Smooth muscle cell of bladder (primary cell): ENCODE measurements at places on chromosomes 5 and 9. TPM values are rescaled to one million over a fixed set of nuclear protein-coding genes. Genes with fewer than 3 reads are reported as not detected.

Gene CKMT2
- total RNA-seq: 4.1 and 17.4 TPM in 2 replicates

Gene CTSV
- total RNA-seq: 0.28 and 0.37 TPM in 2 replicates

Gene GPR151
- total RNA-seq: not detected in 2 replicates

Gene SIT1
- total RNA-seq: not detected in 2 replicates

Gene SH3RF2
- total RNA-seq: under 0.01 and 0.28 TPM in 2 replicates

Gene LCP2
- not detected in 2 replicates for total RNA-seq

Gene ZCCHC9
- total RNA-seq: 33.7 and 39.8 TPM in 2 replicates

Gene DOCK8
- total RNA-seq: under 0.01 and 0.18 TPM in 2 replicates

Gene FAT2
- total RNA-seq: under 0.01 TPM in 2 replicates

Gene FOXD4L3
- not detected in 2 replicates for total RNA-seq

Gene AGXT2
- not detected in 2 replicates for total RNA-seq

Gene RNF38
- total RNA-seq: 4.2 and 4.3 TPM in 2 replicates

Gene TMOD1
- total RNA-seq: 0.57 and 0.74 TPM in 2 replicates

Gene RLN2
- not detected in 2 replicates for total RNA-seq

Gene SLC6A3
- total RNA-seq: under 0.01 TPM in 1 of 2 replicates, not detected in the other

Gene PCBD2
- 2.3 and 3.7 TPM in 2 replicates for total RNA-seq

Gene PRR16
- 4.0 and 4.2 TPM in 2 replicates for total RNA-seq

Gene SLC23A1
- total RNA-seq: under 0.01 TPM in 1 of 2 replicates, not detected in the other

Gene TAF1L
- total RNA-seq: under 0.01 TPM in 1 of 2 replicates, not detected in the other

Gene SLC12A2
- total RNA-seq: 15.2 and 25.0 TPM in 2 replicates

Gene GZMA
- not detected in 2 replicates for total RNA-seq

Gene IFNK
- total RNA-seq: not detected in 2 replicates

Gene FBP2
- not detected in 2 replicates for total RNA-seq

Gene TNC
- 46.8 and 73.0 TPM in 2 replicates for total RNA-seq

Gene PHYHD1
- 6.4 and 7.6 TPM in 2 replicates for total RNA-seq

Gene SV2C
- not detected in 2 replicates for total RNA-seq

Gene UNC13B
- total RNA-seq: 14.9 and 17.6 TPM in 2 replicates

Gene C9orf50
- total RNA-seq: 0.14 and 0.18 TPM in 2 replicates

Gene PLAC8L1
- total RNA-seq: 0.18 TPM in 1 of 2 replicates, not detected in the other

Gene TAS2R1
- total RNA-seq: not detected in 2 replicates

Gene HAVCR2
- total RNA-seq: under 0.01 and 0.09 TPM in 2 replicates

Gene ORM1
- not detected in 2 replicates for total RNA-seq
